ENCODE measurements at places on chromosomes 6 and 20. TPM values are rescaled to one million over a fixed set of nuclear protein-coding genes. Genes with fewer than 3 reads are reported as not detected.

- no peak for DNase-seq
These were observed 269.7 kb downstream of the PRL start for GRCh38 chr6:22027040-22027725.

- DNase-seq = no peak
These were observed 494.0 kb downstream of the ADGRB3 start for GRCh38 chr6:69129046-69129445.

DNA sequence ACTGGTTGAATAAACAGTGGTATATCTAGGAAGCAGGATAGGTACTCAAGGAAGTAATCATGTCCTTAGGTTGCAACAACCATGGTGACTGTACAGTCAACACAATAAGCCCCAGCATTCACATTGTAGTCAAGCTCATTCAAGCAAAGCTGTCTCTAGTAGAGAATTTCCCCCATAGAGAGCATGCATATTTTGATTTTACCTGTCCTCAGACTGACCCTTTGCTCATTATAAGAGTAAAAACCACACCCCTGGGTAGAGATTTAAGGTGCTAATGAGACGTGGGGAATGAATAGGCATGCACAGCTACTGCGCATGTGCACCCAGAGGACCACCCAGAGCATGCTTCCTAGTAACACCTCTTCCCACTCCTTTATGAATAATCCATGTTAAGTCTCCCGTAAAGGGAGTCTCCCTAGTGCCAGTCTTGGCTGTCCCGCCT is 6.1 kb upstream of the RNF8 start:
- DNase-seq = no peak

DNA sequence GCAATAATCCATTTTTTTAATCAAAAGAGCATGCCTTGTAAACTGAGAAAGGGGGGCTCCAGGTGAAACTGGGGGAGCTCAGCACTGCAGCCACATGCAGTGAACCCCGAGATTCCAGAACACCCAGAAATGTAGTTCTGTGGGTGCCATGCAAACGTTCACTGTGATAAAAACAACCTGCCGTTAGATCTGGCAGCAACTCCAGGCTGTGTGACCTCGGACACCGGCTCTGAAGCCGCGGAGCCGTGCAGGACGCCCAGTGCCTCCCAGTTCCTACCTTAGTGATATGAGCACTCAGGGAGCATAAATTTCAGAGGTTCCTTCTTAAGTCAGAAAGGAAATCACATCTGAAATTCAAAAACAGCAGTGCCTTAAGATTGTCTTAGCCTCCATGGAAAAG is 85.4 kb upstream of the THBS2 start:
- DNase-seq = no peak

GRCh38 chr6:43671011-43671800 is 16.4 kb downstream of the MRPS18A start:
- no peak for DNase-seq

DNA sequence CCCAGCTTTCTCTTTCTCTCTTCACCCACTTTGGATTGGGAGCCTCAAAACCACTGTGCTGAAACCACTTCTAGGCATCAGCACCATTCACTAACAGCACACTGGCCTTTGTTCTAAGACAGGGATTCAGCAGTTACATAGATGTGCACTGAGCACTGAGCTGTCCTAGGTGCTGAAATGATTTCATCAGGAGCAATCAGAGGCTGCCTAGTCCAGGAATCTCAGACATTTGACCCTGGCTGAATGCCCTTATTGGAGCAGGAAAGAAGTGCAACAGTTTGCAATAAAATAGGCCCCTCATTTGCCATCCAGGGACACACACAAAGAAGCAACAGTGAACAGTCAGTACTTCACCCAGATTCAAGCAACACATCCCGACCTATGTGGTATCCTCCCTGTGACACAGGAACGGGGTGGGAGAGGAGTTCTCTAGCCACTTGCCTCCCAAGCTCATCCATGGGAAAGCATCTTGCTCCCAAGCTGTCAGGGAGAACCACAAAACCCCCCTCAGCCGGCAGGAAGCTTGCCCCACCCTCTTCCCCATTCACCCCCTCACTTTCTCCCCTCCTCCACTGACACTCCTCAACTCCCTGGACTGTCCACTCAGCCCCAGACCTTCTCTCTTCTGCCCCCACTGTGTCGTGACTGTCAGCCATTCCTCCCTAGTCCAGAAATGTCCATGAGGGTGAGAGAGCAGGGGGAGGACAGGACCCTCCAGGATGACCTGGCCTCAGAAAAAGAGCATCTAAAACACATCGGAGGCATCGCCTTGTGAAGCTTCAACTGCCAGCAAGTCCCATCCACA is 304.4 kb downstream of the PREX1 start:
- no peak for DNase-seq

DNA sequence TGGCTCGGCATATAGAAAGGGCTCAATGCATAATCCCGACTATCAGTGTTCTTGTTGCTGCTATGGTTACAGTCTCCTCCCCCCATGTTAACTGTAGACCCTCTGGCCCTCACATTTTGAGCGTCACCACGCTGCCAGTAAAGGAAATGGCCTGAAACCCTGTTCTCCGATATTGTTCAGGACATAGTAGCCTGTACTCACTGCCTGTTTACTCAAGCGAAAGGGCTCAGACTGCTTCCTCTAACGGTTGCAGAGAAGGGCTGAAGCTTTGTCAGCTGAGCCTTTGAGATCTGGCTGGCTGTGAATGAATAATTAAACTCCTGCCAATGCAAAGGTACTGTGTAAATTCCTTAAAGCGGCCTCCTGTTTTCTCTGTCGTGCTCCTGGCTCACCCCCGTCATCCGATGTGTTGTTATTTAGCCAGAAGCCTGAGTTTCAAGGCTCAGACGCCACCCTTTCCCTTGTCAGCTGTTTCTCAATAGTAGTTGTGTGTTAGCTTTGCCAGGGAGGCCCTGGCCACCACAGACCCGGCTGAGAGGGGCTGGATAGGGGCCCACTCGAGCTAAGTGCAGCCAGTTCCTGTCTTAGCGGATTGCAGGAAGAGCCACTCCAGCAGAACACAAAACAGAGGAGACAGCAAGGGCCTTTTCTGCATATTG is 31.2 kb upstream of the RALGAPA2 start:
- no peak for DNase-seq

DNA sequence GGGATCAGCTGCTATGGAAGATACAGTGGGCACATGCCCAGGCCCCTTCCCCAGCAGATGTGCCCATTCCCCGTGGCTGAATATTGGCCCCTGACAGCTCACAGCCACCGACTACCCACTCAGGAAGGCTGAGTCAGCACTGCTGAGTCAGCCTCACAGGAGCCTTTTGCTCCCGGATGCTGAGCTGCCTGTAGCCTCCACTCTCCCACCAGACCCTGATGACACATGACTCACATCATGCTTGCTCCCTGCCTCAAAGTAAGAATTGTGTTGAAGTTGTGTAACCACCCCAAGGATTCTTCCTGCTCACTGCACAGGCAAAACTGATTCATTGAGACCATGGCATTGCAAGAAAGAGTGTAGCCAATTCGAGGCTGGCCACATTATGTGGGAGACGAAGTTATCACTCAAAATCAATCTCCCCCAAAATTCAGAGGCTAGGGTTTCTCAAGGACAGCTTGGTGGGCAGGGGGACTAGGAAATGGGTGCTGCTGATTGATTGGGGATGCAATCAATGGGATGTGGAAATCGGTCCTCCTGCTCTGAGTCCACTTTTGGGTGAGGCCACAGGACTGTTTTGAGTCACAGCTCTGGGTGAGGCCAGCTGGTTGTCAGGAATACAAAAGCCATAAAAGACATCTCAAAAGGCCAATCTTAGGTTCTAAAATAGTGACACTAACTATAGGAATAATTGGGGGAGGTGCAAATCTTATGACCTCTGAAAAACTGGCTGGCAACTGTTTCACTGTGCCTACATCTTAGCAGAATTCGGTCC is 556.6 kb upstream of the CDH4 start:
- DNase-seq = no peak

GRCh38 chr20:48149902-48150301 is 364.6 kb upstream of the SULF2 start:
- DNase-seq = no peak

- no peak for DNase-seq
These were observed 8.0 kb downstream of the SLC17A3 start for GRCh38 chr6:25866011-25866410.

- no peak for DNase-seq
These were observed 76.2 kb downstream of the ISM1 start for GRCh38 chr20:13297147-13297899.

GRCh38 chr20:1119128-1119505 is 715 bp downstream of the PSMF1 start:
- no peak for DNase-seq

DPPA5 gene
- not detected for total RNA-seq

ZC2HC1B gene
- total RNA-seq = not detected

CD109 gene
- total RNA-seq = 30.3 TPM

POM121L2 gene
- not detected for total RNA-seq

GNMT gene
- 0.54 TPM for total RNA-seq

BIRC7 gene
- 0.51 TPM for total RNA-seq

SDC4 gene
- total RNA-seq = 23.5 TPM

All from activated naive CD4-positive, alpha-beta T cell treated with anti-CD3 and anti-CD28 coated beads, Interleukin-2, amount 50 U/mL, for 72 hours (primary cell).